ENCODE measurements at places on chromosomes 13 and 19.
A peak's percentile ranks its signal among the peaks of the same experiment; 100 is the strongest.

DNA sequence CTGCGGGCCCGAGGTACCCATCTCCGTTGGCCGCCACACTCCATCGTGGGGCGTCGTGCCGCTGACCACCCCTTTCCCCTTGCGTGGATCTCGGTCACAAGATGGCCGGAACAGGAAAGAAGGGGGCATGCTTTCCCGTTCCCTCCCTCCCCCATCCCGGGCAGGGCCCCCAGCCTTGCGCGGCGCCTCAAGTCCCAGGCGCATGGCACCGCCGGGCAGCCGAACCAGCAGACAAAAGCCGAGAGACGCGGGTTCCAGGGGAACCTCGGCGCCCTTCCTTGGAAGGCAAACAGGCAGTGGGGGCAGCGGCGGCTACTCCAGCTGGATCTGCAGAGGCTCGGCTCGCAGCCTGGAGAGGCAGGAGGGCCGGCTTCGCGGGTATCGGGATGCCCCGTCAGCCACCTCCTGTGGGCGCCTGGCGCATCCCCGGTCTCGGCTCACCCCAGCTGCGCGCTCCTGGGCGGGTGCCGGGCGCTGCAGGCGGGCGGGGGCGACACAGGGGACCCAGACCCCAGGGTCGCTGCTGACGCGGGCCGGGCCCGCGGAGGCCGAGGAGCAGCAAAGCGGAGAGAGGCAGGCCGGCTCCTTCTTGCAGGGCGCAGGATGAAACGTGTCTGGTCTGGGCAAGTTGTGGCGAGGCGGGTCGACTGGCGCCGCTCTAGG is 439 bp downstream of the DZIP1 start:
- DNase-seq, result peak; percentile 37

GRCh38 chr13:35292329-35292728 is 184.2 kb downstream of the MAB21L1 start:
- DNase-seq, result no peak

DNA sequence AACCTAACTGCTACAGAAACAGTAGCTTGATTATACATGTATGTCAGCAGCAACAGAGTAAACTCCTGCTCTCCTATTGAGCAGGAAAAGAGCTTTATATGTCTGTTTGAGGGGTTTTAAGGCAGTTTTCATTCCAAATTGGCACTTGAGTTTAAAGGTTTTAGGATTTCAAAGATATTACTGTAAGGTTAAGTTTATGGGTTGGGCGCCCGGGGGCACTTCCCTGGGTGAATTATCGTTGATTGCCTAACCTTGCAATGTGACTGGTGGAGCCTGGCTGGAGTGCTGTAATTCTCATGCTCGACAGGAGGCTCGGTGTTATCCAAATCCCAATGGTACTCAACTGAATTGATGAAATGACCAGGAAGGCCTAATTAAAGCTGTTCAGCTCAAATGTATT is 1586.1 kb downstream of the OLFM4 start:
- no peak for DNase-seq

DNA sequence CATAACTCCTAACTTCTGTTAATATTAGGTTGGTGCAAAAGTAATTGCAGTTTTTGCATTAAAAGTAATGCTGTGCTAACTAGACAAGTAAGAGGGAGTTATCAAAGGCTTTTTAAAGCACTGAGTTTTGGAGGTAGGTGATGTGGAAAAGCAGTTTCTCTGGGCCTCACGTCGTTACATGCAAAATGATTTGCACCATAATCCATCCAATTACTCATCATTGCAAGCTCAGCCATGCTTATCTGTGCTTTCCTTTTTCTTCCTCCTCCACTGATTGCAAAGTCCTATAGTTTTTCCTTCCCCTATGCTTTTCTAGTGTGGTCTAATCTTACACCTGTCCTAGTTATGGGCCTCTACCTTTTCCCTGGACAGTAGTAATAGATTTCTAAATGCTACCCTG is 35.4 kb upstream of the INTS6 start:
- no peak for DNase-seq

DNA sequence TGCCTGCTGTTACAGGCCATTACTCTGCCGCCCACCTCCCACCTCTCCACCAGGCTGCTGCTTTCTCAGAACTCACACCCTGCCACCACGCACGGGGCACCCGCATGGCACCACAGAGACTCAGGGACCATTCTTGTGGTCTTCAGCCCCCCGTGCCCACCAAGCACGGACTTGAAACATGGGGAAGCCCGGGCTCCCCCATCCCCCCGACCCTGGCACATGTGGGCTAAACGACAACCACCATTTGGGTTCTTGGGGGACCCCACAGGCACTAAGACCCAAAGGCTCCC is 23.1 kb upstream of the TINCR start:
- DNase-seq, result no peak

- no peak for DNase-seq
Observed at GRCh38 chr13:100423375-100423774, 165.2 kb downstream of the GGACT start.

DNA sequence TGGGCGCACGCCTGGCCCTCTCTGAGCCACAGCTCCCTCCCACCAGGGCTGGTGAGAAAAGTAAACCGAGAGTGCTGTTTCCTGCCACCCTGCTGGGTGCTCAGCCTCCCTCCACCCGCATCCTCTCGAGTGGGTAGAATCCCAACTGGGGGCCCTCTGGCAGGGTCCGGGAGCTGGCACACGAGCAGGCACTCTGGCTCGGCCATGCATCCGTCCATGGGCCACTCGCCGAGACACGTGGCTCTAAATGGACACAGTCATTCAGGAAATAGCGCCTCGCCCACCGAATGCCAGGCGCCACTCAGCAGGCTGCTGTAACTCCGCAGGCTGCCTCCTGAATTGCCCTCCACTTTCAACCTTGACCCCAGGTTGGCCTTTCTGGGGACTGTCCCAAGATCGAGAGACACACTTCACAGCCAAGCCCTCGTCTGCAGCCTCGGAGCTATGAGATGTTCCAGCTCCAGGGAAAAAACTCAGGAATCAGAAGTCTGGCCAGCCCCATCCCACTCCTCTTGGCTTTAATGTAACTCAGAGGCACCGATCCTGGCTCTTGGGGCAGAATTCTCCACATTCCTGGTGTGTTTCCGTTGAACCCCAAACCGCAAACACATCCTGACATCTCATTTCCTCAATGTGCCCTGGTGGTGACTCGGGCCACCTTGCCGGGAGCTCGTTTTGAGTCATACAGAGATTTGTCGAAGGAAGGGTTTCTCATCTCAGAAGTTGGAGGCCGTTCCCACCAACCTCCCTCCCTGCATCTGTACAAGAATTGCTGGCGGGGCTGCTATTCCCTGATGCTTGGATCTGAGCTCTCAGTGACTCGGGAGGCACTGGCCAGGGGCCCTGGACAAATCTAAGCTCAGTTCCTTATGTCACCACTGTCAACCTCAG is 14.1 kb downstream of the KLF2 start:
- peak; percentile 55 for DNase-seq

- no peak for DNase-seq
Observed at GRCh38 chr13:37716420-37717195, 118.0 kb upstream of the POSTN start.

DNA sequence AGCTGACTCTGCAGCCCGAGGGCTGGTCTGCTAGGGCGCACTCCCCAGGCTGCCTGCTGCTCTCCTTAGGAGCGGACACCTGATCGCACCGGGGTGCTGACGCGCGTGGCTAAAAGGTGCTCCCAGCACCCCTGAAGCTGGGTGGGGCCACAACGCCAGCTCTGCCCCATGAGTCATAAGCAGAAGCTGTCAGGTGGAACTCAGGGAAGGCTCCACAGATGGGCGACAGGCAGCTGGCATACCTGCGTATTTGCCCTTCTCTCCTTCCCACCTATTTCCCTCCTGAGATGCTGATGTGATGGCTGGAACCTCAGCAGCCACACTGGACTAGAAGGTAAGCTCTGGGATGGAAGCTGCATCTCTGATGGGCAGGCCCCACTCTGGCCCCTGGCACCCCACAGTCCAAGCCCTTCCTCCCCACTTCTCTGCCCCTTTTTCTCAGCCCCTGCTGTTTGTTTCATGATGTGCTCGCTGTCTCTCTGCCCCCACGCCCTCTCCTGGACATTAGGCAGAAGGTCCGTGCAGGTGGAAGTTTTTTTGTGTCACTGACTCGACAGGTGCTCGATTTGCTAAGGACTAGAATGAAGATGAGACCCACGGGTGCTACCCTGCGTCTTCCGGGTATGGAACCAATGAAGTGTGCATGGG is 30.3 kb upstream of the CACTIN start:
- DNase-seq, result no peak

GRCh38 chr19:54191011-54191810 is at the start of gene TSEN34:
Gene TSEN34 (plus strand): TSS chr19:54191308. CDS start chr19:54191365, 57 bp downstream.
- DNase-seq, result peak; percentile 95

DNA sequence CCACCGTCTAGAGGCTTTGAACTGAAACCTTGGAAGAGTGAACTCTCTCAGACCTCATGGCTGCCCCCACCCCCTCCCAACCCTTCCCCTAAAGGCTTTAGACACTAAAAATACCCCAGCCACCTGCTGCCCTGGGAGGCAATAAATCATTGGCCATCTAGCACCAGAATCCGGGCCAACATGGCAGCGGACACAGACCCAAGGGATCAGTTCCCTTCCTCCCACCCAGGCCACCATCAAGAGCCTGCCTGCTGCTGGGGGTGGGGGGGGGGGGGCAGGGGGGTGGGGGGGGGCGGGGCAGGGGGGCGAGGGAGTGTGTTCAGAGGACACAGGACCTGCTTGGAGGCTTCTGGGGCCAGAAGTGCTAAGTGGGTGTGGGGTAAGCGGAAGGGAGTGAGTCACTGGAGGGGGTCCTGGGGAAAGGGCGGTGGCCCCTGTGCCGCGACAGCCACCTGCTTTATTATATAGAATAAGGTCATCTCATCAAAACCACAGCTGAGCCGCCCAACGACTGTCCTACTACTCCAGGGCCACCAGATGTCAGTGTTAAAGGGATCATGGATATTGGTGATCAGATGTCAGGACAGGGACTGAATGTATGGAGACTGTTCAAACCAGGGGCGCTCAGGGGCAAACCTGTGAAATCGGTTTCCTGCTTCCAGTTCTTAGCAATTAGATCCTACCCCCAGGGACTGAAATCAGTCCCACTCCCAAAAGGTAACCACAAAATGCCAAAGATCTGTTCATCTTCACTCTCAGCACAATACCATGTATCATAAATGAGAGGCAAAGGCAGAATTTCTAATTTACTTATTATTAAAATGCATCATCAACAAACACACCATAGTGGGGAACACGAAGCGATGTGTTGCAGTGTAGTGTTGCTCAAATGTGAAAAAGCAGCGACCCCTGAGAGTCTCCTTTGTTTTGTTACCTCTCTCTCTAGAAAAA is 24.3 kb downstream of the ARL11 start:
- no peak for DNase-seq

DNA sequence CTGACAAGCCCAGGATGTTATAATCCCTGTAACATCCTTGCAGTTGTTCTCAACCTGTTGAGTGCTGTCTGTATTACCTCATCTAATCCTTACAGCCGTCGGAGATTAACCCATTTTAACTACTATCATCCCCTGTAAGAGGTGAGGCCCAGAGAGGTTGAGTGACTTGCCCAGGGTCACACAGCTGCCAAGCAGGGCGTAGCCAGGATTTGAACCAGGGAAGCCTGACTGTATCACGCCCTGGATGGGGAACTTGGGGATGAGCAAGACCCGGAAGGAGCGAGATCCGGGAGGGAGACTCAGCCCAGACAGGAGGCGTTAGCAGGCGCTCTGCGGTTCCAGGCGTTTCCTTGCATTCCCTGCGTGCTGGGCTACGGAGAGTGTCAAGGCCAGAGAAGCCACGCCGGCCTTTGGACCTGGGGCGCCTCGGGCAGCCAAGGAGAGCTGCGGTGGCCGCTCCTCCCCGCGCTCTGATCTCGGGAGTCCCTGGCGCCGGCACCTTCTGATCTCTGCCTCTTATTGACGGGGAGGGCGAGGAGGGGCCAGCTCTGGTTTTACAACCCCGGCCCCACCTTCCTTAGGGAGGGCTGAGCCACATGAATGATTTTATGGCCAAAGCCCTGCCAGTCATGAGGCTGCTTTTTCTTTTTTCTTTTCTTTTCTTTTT is 6.2 kb downstream of the SULT2B1 start:
- no peak for DNase-seq

- DNase-seq, result peak; percentile 40
Observed at GRCh38 chr19:31054430-31054829, 294.8 kb downstream of the TSHZ3 start.

- DNase-seq, result no peak
Observed at GRCh38 chr13:66927562-66927961, 302.6 kb downstream of the PCDH9 start.

All from left ventricle myocardium superior (tissue), 1 donor.